Myocyte (in vitro differentiated cells): ENCODE measurements at places on chromosomes 2 and 18. TPM values are rescaled to one million over a fixed set of nuclear protein-coding genes. Genes with fewer than 3 reads are reported as not detected.

The PROKR1 gene
- total RNA-seq = not detected in 2 replicates

DNA sequence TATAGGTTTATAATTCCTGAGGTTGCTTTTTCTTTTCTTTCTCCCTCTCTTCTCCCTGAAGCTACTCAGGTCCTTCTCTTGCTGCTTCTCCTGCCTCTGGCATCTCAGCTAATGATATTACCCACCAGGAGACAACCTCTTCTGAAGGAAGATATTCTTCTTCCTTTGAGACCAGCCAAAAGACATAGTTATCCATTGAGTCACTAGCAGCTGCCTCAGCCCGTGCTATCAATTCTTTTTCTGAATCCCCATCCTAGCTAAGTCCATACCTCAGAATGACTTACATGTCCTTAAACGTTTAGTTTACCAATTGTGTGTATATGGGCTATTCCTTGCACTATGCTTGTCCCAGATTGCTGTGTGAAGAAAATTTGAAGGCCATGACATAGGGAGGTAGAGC, 25.0 kb upstream of the RNF103 start:
- DNase-seq = peak; percentile 11

GRCh38 chr2:104851291-104852089, 2.4 kb upstream of the POU3F3 start:
- no peak for DNase-seq

GRCh38 chr2:159150280-159150746, 136.2 kb downstream of the WDSUB1 start:
- DNase-seq = no peak

The C1QL2 gene
- total RNA-seq = 0.27 and 0.68 TPM in 2 replicates

DNA sequence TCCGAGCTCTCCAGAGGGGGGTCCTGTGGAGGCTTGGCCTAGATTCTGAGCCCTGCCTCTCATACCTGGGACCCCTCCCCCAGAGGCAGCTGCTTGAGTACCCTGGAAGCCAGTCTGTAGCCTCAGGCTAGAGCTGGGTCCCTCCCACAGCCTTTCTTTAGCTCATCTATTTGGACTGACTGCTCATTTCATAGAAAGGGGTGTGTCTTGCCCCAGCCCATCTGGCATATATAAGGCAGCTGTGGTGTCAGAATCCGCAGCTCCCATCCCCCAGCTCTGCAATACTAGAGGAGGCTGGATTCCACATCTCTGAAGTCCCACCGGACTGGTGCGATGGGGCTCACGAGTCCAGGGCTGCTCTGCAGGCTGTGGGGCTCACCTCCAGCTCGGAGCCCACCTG, 26.1 kb downstream of the MPHOSPH10 start:
- peak; percentile 17 for DNase-seq

DNA sequence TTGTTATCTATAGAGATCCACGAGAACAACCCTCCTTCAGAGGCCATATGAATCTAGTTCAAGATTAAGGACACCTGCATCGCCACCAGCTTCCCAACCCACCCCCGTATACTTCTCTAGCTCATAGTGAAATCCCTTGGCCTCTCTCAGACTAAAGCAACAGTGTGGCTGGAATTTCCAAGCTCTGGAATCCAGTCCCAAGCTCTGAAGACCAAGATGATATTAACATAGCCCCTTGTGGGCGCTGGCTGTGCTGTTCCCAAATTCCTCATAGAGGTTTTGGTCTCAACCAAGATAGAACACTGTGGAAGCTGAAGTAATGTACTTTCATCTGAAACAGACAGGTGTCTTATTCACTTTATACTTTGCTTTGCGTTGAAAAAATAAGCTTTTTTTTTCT, 139.6 kb downstream of the MAP2 start:
- DNase-seq = no peak

DNA sequence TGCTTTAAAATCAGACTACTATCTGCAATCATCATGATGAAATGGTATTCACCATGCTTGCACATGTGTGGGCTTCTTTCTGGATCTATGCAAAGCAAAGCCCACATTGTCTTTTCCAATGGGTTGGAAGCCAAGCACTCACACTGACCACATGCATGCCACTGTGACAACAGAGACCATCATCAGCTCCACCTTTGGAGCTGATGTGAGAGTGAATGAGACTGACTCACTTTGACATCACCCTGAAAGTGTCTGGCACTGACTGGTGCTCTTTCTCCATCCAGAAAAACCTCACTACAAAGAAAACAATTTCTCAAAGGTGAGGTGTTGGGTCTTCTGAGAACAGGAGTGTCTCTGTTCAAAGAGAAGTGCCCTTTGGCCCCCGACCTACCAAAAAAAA, 4.7 kb downstream of the MYO5B start:
- peak; percentile 49 for DNase-seq

GRCh38 chr2:17879913-17880274, 1.4 kb downstream of the KCNS3 start:
- DNase-seq = no peak

DNA sequence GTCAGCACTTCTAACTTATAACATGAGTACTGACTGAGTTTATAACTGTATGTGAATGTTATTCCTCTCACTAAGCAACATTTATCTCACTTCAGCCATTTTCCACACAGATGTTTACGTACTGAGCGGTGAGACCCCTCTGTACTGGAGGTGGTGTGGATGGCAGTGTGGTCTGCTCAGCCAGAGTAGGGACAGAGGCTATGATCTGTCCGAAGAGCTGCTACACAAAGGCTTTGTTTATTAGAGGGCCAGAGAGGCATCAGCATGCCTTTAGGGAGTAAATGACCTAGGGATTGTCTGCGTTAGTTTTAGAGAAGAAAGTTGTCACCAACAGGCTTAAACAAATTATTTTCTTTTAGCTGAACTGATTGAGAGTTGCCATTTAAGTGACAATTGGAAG, 23.2 kb upstream of the TACR1 start:
- no peak for DNase-seq

The FEZ2 gene
- total RNA-seq = 60.4 and 76.8 TPM in 2 replicates

GRCh38 chr2:28624793-28625701, 126.6 kb upstream of the PPP1CB start:
- peak; percentile 82 for DNase-seq
